ENCODE measurements at places on chromosomes 11 and 22.

GRCh38 chr22:21958360-21959273, 6.0 kb upstream of the PPM1F start:
- DNase-seq = no peak

- DNase-seq = no peak
These were observed 223.8 kb downstream of the FAM76B start for GRCh38 chr11:95565724-95566141.

GRCh38 chr11:14347991-14348390, 11.0 kb downstream of the RRAS2 start:
- no peak for DNase-seq

GRCh38 chr11:113618360-113618759, 87.7 kb downstream of the TMPRSS5 start:
- peak; percentile 65 for DNase-seq

- DNase-seq = no peak
These were observed 53.7 kb upstream of the CCDC34 start for GRCh38 chr11:27416568-27417176.

GRCh38 chr11:80872116-80872728, 1431.4 kb upstream of the TENM4 start:
- DNase-seq = no peak

Data from HS-27A (cell line).